ENCODE measurements at places on chromosomes 5 and 9.

DNA sequence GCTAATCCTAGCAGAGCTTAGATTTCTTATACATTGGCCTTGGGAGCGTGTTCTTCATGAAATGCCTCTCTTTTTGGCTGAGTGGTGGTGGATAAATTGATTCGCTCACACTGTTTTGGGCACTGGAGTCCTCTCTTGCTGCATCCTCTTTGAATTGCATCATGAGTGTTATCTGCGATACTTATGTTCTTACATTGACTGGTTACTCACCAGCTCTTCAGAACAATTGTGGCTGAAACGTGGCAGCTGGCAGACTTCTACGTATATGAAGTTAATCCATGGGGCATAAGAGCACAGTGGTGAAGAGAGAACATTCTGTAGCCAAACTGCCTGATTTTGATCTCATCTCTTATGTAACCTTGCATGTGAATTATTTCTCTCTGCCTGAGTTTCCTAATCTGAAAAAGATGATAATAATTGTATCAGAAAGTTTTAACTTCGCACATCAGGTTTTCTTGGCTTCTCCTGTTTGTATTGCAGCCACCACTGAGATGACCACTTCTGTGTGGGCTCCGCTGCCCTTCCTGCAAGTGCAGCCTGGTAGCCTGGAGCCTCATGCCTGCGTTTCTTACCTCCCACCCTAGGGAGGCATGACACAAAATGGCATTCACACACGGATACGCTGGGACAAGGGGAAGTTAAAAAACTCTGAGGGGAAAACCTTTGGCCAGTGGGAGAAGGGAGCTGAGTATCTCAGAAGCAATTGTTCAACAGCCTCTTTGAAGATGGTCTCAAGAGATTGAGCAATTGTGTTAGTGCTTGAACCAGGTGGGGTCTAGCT, 295.2 kb downstream of the ARHGAP26 start:
- DNase-seq: no peak

- DNase-seq: no peak
These were observed 489.5 kb upstream of the EDIL3 start for GRCh38 chr5:84874196-84874595.

DNA sequence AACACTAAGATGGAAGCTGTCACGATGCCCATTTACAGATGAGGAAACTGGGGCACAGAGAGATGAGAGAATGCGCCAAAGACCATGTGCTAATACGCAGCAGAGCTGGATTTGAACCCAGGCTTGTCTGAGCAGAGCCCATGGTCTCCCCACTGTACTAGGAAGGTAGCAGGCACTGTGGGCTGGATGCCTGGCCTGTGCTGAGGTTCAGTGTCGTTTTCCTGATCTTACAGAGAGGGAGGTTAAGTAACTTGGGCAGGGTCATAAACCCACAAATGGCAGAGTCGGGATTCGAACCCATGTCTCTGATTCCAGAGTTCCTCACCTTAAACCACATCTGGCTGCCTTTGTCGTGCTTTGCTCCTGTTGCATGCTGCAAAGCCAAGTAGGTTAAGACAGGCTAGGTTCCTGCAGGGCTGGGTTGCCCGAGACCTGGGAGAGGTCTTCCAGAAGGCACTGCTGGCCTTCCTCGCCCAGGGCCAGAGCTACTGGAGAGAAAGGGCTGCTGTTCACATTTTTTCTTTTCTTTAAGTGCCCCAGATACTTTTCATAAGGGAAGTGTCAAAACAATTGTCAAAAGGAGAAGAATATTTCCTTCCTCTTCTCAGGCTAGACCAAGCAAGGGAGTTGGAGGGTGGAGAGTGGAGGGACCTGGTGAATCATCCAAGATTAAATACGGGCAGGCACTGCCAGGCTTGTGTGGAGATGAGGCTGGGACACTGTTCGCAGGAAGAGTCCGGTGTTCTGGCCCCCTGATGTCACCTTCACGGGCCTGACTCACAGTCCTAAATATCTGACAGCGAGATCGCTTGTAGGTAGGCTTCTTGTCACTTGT, 3.2 kb downstream of the NEK6 start:
- no peak for DNase-seq

DNA sequence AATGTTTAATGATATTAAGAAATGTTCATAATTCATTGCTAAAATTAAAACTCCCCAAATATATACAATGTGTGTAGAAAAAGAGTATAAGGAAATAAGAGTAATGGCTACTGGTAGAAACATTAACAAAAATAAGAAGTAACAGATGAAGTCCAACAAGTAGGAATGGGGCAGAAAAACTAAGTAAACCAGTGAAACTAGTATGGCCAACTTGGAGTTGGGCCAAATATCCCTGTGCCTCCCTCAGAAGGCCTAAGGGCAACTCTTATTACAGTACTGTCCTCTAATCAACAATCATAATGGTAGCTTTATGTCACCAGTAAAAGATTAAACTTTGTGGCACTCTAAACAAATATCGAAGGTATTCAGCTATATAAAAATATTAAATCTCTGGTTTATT, 93.5 kb downstream of the SSBP2 start:
- no peak for DNase-seq

- no peak for DNase-seq
These were observed 27.2 kb downstream of the RUSC2 start for GRCh38 chr9:35517131-35517530.

DNA sequence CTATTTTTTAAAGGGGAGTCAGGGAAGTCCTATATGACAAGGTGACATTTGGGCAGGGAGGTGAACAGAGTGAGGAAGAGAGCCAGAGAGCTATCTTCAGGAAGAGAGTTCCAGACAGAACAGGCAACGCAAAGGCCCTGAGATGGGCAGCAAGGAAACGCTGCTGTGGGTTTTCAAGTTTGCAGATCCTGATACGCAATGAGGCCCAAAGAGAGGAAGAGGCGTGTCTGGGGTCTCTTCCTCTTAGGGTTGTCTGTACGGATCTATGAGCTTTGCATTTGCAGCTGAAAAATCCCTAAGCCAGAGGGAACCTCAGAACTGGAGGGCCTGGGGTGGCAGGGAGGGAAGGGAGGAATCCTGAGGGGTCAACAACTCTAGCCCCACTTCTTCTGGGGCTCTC, 13.6 kb downstream of the FAT2 start:
- DNase-seq: no peak

DNA sequence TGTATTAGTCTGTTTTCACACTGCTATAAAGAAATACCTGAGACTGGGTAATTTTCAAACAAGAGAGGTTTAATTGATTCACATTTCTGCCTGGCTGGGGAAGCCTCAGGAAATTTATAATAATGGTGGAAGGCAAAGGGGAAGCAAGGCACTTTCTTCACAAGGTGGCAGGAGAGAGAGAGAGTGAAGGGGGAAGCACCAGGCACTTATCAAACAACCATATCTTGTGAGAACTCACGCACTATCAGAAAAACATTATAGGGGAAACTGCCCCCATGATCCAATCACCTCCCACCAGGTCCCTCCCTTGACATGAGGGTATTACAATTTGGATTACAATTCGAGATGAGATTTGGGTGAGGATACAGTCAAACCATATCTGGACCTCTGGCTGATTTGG, 34.7 kb downstream of the ADRB2 start:
- no peak for DNase-seq

- no peak for DNase-seq
These were observed 48.8 kb downstream of the MVB12B start for GRCh38 chr9:126375386-126375785.

DNA sequence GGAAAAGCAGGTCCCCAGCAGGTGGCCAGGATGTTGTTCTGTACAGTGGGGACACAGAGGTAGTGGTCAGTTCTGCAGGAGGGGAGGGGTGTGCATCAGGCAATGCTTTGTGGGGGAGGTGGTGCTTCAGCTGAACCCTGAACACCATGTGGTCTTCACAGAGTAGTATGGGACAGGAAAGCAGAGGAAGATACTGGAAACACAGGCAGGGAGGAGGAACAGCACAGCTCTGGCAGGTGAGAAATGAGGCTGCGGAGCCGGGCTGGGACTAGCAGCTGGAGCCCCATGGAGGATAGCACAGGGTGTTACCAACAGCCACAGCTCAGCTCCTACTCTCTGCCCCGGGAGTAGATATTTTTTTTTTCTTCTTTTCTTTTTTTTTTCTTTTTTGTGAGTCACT, 161.5 kb downstream of the ENTREP1 start:
- no peak for DNase-seq

DNA sequence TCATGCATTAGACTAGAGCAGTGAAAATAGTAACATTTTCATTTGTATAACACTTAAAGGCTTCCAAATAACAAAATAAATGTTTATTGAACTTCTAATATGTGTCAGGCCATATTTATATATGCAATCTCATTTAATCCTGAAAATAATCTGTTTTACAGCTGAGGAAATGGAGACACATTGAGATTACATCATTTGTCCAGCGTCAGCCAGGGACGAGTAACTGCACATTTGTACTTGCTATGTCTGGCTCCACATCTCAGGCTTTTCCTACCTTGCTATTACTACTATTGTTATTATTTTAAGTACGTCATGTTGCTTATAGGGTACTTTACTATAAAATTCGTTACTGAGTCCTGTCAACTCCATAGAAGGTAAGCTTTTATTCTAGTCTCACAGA, 3.8 kb upstream of the C9 start:
- DNase-seq: no peak

DNA sequence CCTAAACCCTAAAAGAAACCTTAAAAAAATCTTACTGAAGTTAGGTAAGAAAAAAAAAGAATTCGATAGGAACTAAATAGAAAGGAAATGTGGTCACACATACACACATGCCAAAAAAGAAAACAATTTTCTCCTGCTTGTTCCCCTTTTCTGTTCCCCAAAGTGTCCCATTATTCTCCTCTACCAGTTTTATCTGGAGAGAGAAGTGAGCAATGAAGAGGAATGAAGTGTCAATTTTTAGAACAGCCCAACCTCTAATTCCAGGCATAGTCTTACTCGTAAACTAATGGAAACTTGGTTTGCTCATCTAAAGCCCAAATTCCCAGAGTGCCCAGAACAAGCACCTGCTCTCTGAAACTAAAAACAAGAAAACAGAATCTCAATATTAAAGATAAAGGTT, 26.1 kb downstream of the AP3B1 start:
- no peak for DNase-seq
